ENCODE measurements at places on chromosomes 2 and 18. TPM values are rescaled to one million over a fixed set of nuclear protein-coding genes. Genes with fewer than 3 reads are reported as not detected.

Gene TUBA3E
- total RNA-seq = not detected

Gene NEB
- 0.13 TPM for total RNA-seq

Gene HOXD11
- 19.2 TPM for total RNA-seq

Gene FBXO48
- 0.33 TPM for total RNA-seq

Gene KCNE4
- total RNA-seq = 0.81 TPM

Gene C2orf80
- total RNA-seq = not detected

Gene PARD3B
- 2.0 TPM for total RNA-seq

Gene ZNF638
- total RNA-seq = 37.3 TPM

Gene LOXHD1
- total RNA-seq = not detected

Gene ASPRV1
- not detected for total RNA-seq

Gene TEKT4
- total RNA-seq = not detected

Gene ARID5A
- total RNA-seq = 19.1 TPM

Gene ATOH8
- total RNA-seq = 2.4 TPM

Gene DSG4
- total RNA-seq = under 0.01 TPM

Gene UGGT1
- 40.2 TPM for total RNA-seq

Gene CLEC4F
- not detected for total RNA-seq

Gene SIX3
- total RNA-seq = not detected

Gene RNF125
- total RNA-seq = 0.33 TPM

Gene BOLL
- not detected for total RNA-seq

Gene PLCD4
- total RNA-seq = not detected

Gene TSPYL6
- not detected for total RNA-seq

Gene PIEZO2
- total RNA-seq = 5.3 TPM

Gene POTEE
- not detected for total RNA-seq

Gene RSAD2
- not detected for total RNA-seq

Gene BZW1
- 193 TPM for total RNA-seq

Gene RAB27B
- 3.0 TPM for total RNA-seq

Gene TOGARAM2
- total RNA-seq = not detected

Gene FNDC4
- 35.9 TPM for total RNA-seq

Gene C2orf81
- total RNA-seq = 2.4 TPM

Gene NTSR2
- total RNA-seq = not detected

Gene ALK
- not detected for total RNA-seq

Gene UGT1A5
- total RNA-seq = not detected

Gene CCDC93
- 7.3 TPM for total RNA-seq

Gene FRZB
- 0.38 TPM for total RNA-seq

Gene TACR1
- not detected for total RNA-seq

Gene CFAP65
- 0.13 TPM for total RNA-seq

Gene IL36A
- total RNA-seq = not detected

Gene CCDC121
- 1.3 TPM for total RNA-seq

Gene MSTN
- not detected for total RNA-seq

Gene TGFA
- total RNA-seq = 7.2 TPM

Gene AQP12B
- not detected for total RNA-seq

Gene SPATA3
- total RNA-seq = not detected

Gene PRKAG3
- total RNA-seq = not detected

Gene SERPINB7
- not detected for total RNA-seq

Gene CRYGD
- not detected for total RNA-seq

Gene DNAH7
- total RNA-seq = not detected

Gene RUFY4
- not detected for total RNA-seq

Gene CNRIP1
- total RNA-seq = 15.1 TPM

Gene INO80B
- total RNA-seq = 16.8 TPM

Gene PROM2
- 1.0 TPM for total RNA-seq

Gene ITGA4
- 37.3 TPM for total RNA-seq

Gene FHOD3
- total RNA-seq = 28.7 TPM

Gene TP53I3
- total RNA-seq = 46.9 TPM

Gene CD8B2
- total RNA-seq = not detected

Gene CYS1
- 16.9 TPM for total RNA-seq

Gene C1QL2
- not detected for total RNA-seq

Gene CRIM1
- total RNA-seq = 376 TPM

Data from mesangial cell (primary cell).